ENCODE measurements at places on chromosomes 1 and 21.

GRCh38 chr1:54581621-54582035, 33.6 kb downstream of the ACOT11 start:
- DNase-seq, result no peak

- DNase-seq, result no peak
Measured at GRCh38 chr1:161019751-161020495, 1.0 kb downstream of the F11R start.

GRCh38 chr1:228142155-228142691, 2.1 kb downstream of the GUK1 start:
- DNase-seq, result no peak

GRCh38 chr1:31521761-31522555, 54.4 kb upstream of the TINAGL1 start:
- no peak for DNase-seq

GRCh38 chr21:26833011-26833410, 12.2 kb downstream of the ADAMTS1 start:
- DNase-seq, result no peak

DNA sequence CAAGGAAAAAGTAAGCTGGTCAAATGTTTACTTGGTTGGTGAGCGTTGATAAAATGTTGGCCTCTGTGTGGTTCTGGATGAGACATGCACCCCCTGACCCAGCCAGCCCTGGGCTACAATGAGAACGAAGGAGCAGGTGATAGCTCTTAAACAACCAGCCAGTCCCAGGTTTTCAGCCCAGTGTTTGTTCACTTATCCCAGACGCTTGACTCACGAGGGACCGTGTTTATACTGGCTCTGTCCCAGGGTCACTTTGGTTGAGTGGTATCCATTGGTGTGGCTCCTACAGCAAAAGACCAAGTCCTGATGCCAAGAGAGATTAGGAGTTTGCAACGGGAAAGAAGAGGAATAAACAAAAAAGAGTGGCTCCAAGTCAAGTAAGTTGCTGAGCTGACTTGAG, 86.9 kb downstream of the KCNJ15 start:
- no peak for DNase-seq

- DNase-seq, result no peak
Measured at GRCh38 chr1:92952714-92953113, 8.5 kb downstream of the DIPK1A start.

DNA sequence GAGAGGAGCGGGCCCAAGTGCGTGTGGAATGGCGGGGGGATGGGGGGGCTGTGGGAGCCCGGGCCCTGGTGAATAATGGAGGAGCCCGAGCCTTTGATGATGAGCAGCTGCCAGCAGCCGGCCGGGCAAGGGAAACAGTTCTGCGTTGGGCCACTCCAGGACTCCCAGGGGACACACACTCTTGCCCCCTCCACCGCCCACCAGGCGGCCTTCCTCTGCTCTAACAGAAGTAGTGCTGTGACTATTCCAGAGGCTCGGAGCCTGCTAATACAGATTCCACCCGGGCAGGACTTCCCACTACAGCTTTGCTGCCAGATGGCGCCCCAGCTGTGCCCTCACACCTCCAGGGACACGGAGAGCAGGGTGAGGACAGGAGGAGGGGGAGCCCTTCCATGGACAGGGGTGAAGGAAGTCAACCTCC, 48.2 kb upstream of the LRP8 start:
- DNase-seq, result no peak

All from iPS DF 19.7 (cell line).